ENCODE measurements at places on chromosomes 7 and 10.

GRCh38 chr7:124635416-124635815 is 130.2 kb downstream of the GPR37 start:
- DNase-seq = no peak

GRCh38 chr7:149599636-149600206 is 102.1 kb upstream of the ZNF746 start:
- DNase-seq = no peak

DNA sequence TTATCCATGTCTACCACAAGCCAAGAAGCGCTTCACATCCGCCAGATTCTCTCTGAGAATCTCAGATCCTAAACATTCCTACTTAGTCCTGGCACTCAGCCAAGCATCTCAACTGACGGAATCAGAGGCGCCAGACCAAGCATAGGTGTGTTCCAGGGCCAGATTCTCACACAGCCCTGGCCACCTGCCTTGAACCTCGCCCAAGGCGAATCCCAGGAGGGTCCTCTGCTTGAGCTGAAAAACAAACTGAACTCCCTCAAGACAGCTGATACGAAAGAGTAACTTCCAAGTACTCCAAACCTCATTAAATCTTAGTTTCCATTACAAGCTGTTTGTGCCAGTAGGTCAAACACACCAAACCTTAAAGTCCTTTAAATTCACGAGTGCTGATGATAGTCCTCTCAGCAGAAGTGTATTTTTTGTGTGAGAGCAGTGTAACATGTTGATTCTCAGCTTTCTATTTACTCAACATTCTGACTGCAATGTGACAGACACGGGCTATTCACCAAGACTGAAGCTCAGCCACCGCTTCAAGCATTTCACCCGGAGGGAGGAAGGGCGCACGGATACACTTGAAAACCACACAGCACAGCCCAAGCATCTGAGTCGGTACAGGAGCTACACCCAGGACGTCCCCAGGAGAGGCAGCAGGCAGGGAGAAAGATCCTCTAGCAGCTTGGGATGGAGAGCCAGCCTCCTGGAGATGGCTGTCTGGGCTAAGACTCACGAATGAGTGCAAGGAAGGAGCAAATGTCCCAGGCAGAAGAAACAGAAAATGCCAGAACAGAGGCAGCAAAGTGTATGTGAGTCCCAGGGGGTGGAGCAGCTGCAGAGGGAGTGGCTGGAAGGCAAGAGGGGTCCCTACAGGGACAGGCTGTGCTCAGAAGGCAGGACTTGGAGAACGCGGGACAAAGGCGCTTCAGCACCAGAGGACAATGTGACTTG is 6.0 kb downstream of the PARD3 start:
- peak; percentile 81 for DNase-seq

DNA sequence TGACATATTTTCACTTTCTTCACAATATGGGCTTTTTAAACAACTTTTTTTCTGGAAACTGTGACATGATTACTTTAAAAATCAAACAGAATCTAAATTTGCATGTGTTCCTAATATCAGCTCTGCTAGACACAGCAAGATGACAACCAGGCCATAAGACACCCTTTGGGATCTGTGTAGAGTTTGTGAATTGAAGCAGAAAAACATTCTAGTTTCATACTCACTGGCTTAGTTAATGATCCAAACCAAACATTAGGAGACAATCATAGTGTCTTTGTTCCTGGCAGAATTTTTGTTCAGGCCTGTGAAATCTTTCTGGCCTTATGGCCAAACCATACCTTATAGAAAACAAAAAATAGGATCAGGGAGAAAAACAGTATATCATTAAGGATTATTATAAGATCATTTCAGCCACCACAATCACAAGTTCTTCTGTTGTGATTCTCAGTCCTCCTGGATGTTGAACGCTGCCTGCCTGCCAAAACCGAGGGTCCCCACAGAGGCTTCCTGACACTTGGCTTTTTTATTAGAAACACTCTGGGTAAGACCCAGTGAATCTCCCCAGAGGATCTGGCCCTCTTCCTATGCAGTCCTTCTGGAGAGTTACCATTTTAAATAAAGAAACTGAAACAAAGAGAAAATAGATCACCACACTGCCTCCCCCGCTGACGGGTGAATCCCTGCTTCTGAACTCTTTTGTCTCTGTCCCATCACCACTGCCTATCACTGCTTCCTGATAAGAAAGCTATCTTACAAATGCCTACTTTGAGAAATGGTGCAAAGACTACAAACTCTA is 79.2 kb upstream of the PPP1R3C start:
- no peak for DNase-seq

DNA sequence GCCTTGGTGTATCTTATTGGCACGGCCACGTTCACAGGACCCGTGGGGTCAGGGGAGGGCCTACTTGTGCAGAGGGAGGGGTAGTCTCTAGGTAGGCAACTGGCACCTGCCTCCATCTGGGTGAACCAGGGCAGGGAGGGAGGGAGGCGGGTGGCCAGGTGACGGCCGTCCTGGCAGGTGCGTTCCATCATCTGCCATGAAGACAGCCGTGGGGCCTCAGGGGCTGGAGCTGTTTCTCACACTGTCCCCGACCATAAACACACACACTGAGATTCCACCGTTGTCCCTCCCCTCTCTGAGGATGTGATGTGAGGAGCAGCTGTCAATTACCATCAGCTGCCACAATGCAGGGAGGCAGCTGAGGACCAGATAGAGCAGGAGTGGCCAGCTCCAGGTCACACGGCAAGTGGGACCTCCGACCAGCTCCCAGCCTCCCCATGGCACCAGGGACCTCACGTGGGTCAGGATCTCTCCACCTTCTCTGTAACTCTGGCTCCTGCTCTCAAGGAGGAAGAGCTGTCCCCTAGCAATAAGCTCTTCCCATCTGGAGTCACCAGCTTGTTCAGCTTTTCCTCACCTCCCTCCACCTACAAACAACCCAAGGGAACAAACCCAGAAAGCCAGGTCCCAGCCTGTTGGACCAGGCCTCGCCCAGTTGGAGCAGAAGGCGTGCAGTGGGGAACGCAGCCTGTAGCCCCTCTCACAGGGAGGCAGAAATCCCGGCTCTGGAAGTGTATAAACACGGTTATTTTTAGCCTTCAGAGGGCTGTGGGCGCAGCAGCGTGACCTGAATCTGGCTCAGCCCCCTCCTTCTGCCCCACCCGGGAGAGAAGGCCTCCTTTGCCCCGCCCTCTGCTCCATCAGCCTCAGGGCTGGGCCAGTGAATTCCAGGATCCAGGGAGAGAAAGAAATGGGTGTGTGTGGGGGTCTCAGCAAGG is 33.1 kb downstream of the ZMIZ1 start:
- peak; percentile 35 for DNase-seq

- no peak for DNase-seq
Observed at GRCh38 chr10:110442746-110443145, 55.0 kb upstream of the DUSP5 start.

GRCh38 chr7:98091061-98091460 is 15.6 kb upstream of the LMTK2 start:
- no peak for DNase-seq

DNA sequence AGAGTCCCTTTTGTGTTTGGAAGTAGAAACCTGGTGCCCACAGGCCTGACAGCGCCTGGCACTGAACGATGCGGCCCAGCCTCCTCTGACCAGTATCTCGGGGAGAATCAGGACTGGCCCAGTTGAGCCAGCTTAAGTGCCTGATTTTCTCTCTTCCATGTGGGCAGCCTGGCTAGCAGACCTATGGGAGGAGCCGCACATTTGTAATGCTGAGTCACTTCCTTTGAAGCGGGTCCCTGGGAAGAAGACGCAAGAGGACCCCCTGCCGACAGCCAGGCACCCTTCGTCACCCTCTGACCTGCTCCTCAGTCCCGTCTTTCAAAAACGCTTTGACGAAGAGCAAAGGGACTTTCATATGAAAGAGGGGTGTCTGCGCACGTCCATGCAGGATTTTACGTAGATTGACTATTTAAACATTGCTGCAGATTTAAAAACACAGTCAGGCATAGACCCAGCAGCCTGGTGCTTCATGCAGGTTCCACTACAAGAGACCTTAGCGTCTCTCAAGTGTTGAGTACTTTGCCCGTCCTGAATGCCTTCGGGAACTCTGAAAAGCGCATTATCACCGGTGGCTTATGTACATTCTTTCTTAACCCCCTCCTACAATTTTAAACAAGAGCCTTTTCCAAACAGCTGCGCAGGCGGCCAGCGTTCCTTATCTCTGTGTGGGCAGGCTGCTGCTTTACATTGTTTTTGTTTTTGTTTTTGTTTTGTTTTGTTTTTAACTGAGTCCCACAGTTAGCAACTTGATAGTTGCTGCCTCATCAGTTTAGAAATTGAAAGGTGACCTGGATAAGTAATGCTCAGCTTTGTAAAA is 36.5 kb upstream of the AP5Z1 start:
- peak; percentile 63 for DNase-seq

- DNase-seq = no peak
Observed at GRCh38 chr7:153682628-153683027, 369.6 kb upstream of the DPP6 start.

DNA sequence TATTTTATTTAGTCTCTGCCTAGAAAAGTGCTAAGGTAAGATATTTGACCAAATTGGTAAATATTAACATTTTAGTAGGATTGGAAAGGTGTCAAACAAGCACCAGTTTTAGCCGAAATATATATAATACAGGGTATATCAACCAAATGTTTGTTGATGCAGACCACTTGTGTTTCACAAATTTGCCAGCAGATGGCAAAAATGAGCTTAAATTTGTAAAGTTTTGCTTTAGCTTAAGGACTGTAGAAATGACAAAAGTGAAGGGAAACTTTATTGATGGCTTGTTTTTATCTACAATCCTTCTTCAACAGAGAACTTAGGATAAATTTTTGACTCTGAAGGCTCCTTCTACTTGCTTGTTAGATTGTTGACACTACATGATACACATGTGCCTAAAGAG is 4.8 kb upstream of the POLR1F start:
- DNase-seq = peak; percentile 37

DNA sequence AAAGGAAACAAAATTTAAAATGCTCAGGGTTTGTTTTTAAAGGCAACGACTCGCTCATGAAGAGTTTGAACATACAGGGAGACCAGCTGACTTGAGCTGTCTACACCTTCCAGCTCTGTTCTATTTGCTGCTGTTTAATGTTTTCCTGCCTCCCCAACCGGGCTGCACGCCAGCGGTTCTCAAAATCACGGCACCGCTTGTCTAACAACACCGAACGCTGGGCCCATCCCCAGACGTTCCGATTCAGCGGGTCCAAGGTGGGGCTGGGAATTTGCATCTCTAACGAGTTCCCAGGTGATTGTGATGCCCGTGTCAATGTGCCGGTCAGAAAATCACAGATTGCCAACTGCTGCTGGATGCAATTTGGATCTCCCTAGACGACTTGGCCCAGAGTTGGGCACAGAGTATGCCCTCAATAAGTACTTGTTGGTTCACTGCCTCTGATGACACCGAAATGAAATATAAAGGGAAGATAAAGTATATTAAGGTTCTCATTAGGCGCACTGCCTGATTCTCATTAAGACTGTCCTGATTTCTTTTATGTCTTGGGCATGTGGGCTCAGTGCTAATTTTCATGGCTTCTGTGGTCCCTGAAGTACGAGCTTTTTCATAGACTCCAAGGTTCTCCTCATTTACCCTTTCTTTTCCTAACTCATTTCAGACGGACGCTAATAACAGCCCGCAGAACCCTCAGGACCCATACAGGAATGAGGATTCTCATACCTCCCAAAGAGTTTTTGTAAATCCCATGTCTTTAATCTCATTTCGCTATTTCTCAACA is 28.5 kb downstream of the CELF2 start:
- peak; percentile 41 for DNase-seq

- DNase-seq = no peak
Observed at GRCh38 chr7:114922026-114922651, at the start of gene MDFIC. MDFIC (plus strand) TSS chr7:114922094; CDS start chr7:114923034, 940 bp downstream.

DNA sequence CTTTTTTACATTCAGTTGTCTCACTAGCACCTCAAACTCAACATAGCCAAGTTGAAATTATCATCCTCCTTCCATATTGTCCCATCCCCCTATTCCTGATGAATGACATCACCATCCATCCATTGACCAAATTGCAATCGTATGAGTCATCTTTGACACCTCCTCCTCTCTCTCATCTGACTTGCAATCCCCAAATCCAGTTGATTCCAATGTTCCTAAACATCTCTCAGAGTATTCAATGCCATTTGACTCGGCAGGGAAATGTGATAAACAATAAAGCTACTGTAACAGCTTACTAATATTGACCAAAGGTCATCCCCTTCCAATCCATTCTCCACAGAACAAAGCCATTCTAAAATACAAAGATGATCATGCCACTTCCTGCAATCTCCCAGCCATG is 1047.8 kb downstream of the NRG3 start:
- DNase-seq = no peak

DNA sequence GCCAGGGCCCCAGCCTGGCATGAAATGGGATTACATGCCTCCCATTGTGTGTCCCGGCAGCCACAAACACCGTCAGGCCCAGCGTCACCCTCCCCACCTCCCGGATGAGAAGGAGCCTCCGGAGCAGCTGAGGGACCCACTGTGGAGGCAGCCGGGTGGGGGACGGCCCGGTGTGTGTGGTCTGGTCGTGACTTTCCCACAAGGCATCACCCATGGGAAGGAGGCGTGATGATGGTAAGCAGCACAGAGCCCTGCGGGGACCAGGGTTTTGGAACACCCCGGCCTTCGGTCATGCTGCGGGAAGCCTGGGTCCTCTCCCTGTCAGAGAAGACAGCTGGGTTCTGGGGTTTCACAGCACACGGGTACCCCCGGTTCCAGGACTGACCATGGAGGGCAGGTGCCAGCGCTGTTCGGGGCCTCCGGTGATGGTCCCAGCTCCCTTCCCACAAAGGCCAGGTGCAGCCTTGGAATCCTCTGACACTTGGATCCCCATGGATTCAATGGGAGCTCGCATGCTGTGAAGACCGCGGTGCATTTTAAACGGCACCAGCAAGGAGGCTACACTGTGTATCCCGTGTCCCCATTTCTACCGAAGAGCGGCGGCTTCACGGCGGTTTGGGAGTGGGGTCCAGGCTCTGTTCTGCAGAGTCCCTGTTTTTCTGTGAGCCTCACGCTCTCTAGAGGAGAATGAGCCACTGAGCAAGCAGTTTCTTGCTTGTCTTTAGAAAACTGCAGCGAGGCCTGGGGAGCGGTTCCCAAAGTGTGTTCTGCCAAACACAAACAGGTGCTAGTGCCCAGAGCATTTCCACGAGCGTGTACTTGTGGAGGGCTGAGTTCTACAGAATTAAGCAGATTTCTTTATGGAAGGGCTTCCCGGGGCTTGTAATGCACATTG is 336.0 kb downstream of the ADARB2 start:
- DNase-seq = no peak

- no peak for DNase-seq
Observed at GRCh38 chr10:74910976-74911350, 84.6 kb downstream of the KAT6B start.

DNA sequence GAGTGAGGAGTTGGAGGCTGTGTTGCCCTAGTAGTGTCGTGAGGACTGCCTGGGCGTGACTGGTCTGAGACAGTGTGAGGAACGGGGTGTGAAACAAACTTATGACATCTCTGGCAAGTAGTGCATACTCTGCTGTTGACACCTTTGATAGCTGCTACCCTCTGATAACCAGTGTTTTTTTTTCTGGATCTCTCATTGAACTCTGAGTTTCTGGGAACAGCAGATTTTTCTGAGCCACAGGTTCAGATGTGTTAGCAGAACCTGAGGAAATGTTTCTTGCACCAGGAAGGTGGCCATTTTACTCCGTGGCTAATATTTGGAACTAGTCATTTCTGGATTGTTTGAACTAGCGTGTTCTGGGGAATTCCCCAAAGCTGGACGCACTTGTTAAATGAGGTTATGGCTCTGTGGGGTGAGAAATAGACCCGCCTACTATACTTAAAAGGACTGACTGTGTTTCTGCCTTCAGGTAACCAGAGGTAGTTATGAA is 52.9 kb downstream of the AUTS2 start:
- no peak for DNase-seq

- no peak for DNase-seq
Observed at GRCh38 chr7:2939193-2939885, 95.2 kb upstream of the GNA12 start.

Data from Ammon's horn (tissue), 1 donor.